Islet precursor cell (in vitro differentiated cells): ENCODE measurements at places on chromosomes 7 and 10.

GRCh38 chr10:48243487-48243886, 31.0 kb downstream of the FRMPD2 start:
- DNase-seq: no peak

- DNase-seq: no peak
Observed at GRCh38 chr10:86446987-86447386, 74.6 kb downstream of the WAPL start.

DNA sequence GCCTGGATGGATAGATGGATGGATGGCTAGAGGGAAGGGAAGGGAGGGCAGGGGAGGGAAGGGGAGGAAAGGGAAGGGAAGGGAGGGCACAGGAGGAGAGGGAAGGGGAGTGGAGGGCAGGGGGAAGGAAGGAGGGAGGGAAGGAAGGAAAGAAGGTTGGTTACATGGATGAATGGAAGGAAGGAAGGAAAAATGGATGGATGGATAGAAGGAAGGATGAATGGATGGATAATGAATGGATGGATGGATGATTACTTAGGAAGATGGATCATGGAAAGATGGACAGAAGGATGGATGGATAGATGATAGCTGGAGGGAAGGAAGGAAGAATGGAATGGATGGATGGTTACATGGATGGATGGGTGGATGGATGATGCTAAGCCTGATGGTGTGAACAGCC, 451.7 kb upstream of the FOXK1 start:
- no peak for DNase-seq

DNA sequence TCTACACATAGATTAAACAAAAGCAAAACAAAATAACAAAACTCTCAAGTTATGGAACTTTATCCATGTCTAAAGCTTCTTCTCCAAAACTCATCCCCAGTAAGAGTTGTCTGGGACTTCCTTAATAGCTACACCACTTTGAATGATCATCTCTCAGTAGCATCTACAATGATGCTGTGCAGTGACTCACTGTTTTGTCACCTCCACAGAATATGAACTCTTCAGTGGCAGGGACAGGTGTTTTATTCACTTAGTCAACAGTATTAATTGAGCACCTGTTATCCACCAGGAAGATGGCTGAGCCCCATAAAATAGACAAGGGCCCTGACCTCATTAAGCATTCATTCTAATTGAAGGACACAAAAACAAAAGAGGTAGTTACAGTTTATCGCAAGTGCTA, 350.7 kb downstream of the ELMO1 start:
- no peak for DNase-seq

DNA sequence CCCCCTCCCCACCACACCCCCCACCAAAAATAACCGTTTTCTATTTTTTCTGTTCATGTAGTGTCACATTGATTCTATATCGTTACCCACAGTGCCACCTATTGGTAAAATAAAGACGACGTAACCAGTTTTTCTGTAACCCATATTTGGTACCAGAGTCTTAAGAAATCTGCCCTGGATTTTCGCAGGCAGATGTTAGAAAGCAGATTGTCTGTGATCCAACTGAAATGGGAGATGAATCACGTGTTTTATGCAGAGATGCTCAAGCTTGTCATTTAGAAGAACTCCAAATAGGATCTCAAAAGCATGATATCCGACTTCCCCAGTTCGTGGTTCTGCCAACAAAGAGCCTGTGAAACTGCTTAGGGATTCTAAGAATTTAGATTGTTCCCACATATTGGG, 261.1 kb upstream of the CSTF2T start:
- DNase-seq: no peak

DNA sequence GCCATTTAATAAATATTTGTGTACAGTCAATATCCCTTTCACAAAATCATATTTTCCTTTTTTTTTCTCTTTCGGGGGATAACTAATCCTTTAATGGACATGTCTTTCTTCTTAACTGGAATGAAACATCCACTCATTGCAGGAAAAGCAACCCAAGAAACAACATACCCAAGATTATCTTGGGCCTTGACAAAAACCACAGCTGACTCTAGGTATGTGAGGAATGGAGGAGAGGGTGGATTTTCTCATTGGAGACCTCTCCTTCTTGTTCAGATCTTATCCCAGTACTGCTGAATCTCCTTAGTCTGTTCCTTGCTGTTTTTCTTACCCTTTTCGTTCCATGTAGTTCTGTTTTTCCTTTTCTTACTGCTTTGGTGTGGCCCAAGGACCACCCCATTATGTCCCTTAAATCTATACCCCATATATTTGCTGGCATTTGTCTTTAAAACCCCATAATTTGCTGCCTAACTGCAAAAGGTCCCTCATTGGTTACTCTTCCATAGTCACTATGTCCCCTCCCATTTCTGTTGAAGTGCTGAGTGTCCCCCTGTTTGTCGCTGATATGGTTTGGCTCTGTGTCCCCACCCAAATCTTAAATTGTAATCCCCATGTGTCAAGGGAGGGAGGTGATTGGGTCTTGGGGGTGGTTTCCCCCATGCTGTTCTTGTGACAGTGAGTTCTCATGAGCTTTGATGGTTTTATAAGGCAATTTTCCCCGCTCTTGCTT, 6.8 kb upstream of the CDK6 start:
- DNase-seq: no peak

DNA sequence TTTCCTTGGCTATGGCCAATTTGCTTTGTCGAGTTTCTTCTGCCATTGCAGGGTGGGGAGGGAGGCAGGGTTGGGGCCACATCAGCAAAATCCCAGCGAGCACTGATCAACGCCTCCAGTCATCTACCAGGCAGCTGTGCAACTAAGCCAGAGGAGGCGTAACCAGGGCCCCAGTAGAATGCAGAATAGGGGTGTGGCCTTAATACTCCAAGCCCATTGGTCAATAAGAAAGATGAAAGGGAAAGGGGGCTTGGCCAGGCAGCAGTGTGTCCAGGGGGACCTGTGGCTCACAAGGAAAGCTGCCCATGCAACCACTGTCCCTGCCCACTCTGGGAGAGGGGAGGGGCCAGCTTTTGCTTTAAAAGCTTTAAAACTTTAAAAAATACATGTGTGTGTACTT, 21.5 kb upstream of the GGCT start:
- DNase-seq: no peak

DNA sequence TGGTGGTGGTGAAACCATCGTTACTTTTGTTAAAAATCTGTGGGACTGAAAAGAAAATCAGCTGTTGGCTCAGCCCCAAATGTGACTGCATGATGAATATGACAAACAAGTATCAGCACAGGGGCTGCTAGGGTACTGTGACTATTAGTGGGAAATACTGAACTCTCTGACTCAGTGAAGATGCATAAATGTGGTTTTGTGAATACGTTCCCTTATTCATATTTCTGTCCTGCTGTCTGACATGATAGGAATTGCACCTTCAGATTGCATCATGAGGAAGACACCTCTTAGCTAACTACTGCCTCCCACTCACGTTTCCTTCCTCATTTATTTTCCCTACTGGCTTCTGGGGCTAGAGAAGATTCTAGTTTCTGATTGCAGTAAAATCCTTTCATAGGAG, 1.4 kb downstream of the CLEC5A start:
- no peak for DNase-seq

GRCh38 chr7:79528421-79528820, 75.0 kb upstream of the MAGI2 start:
- DNase-seq: peak; percentile 85

DNA sequence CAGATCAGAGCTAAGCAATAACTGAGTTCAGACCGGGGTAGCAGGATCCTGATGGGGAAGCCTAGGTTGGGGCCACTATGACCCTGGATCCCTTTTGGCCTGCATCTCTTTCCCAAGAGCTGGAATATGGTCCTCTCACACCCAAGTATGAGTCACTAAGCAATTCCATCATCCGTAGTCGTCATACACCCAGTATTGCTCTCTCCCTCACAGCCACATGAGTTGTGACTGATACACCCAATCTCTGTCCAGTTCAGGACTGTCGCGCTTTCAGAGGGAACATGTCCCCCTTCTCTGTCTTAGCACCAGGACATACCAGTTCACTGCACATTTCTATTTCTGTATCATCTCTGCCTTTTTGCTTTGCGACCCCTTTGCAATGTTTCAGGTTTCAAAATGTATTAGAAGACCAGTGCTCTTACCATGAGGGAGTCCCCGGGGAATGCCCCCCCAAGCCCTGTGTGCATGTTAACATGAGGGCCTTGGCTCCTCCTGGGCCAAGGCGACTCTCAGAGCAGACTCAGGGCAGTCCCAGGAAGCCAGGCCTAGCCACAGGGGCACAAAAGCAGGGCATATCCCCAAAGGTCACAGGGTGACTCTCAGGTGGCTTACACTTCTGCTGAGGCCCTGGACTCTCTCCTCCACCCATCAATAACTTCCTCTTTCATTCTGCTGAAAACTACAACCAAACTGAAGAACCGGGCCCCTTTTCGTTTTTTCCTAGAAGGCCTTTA, 75.3 kb upstream of the SAMD8 start:
- DNase-seq: no peak

- no peak for DNase-seq
Observed at GRCh38 chr7:6727663-6728062, 20.9 kb upstream of the ZNF12 start.

DNA sequence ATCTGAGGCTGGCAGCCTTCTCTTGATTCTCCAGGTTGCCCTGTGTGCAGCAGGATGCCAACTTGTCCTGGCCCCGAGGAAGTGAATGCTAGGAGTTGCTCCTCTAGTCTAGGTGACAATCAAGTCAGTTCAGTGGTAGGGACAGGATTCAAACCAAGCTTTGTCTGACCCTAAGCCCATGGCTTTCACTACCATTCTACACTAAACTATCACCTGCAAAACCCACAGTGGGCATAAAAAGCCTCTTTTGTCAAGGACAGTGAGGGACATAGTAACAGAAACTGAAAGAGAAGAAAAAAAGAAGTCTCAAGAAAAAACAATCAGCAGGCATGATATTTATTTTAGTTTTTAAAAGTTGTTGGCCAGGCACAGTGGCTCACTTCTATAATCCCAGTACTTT, 33.5 kb downstream of the KCNMA1 start:
- DNase-seq: no peak

DNA sequence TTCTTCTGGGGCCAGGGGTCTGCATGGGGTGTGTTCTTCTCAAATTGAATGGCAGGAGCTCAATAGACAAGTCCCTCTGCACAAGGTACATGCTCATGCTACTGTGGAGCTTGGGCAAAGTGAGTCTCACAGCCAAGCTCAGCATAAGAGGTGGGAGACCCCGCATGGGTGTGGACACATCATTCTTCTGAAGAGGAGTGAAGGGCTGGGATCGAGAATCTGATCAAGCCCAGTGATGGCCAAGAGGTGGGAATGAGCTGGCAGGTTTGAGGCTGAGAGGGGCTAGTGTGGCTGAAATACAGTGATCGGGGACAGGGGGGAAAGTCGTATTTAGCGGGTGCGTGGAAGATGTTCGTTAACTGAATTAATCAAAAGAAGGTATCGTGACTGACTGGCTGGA, 32.6 kb downstream of the CDH23 start:
- DNase-seq: peak; percentile 22

GRCh38 chr10:22342421-22342820, 2.9 kb upstream of the SPAG6 start:
- no peak for DNase-seq

DNA sequence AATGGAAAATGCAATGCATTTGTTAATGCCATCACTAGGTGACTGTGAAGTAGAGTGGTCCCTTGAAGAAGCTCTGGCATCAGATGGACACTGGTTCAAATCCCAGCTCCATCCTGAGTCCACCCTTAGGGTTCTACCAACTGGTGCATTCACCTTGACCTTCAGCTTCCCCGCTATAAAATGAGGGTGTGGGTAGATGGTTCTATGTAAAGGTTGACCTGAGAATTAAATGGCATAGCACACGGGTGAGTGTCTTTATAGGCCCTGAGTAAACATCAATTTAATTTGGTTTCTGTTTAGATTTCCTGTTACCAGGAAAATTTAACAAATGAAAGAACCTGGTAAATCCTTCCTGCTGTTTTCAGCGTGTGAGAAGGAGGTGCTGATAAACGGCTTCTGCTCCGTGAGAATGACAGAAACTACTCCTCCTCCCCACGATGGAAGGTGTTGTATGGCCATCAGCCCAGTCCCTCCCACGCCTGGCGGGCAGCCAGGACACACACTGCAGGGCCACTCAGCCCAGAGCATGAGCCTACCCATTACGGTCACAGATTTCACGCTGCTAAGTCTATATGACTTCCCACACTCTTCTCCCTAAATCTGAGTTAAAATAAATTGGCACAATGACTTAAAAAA, 210.1 kb downstream of the TNS3 start:
- no peak for DNase-seq

DNA sequence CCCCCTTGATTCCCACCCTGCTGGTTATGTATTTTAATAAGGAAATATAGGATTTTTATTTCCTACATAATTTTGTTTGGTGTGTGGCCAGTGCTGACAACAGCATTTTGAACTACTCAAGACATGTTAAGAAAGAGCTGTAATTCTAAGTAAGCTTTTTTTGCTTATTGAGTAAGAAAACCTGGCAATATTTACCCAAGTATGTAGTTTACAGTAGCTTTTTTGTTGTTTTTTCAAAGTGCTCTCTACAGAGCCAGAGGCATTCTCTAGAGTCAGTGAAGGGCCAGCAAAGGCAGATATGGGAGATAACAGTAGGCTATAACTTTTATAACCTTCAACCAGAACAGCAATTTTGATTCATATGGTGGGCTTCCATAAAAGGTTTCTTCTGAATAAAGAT, 63.2 kb upstream of the TMEM168 start:
- DNase-seq: no peak

GRCh38 chr7:5567790-5568189, 144.2 kb upstream of the TNRC18 start:
- no peak for DNase-seq

- DNase-seq: no peak
Observed at GRCh38 chr7:37421861-37422500, 26.7 kb downstream of the ELMO1 start.

GRCh38 chr10:91787258-91787657, 11.0 kb upstream of the TNKS2 start:
- no peak for DNase-seq

DNA sequence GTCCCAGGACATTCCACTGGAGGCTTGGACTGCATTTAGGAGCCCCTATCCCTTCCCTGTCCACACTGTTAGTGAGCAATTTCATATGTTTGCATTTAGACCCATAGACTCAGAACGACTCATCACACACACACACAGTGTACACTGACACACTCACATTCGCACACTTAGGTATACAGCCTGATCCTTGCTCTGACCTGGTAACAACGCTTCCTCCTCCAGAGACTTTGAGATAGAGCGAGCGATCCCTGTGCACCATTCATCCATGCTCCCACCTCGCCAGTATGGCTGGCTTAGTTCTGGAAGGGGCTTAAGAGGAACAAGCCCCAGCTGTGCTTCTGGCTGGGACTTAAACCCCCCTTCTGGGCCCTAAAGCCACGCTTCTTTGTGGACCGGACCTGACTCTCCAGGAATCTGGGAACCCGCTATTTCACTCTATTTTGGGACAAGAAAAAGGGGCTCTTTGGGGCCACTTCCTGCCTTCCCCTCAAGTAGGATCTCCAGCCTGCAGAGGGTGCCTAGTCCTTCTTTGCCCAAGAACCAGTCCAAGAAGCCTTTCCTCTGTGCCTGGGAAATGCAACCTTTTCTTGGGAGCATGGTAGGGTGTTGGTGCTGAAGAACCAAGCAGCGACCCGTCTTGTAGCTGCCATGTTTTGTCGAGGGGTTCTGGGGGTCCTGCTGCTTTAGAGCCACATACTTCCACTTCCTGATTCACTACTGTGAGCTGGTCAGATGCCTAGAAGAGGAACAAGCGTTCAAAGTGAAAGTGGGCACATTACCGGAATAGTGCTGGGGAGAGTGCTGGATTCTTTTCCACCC, 1.1 kb upstream of the HOXA13 start:
- peak; percentile 58 for DNase-seq
